ENCODE measurements at places on chromosomes 2 and 18.

- no peak for DNase-seq
Measured at GRCh38 chr2:48715042-48715899, 40.3 kb downstream of the LHCGR start.

DNA sequence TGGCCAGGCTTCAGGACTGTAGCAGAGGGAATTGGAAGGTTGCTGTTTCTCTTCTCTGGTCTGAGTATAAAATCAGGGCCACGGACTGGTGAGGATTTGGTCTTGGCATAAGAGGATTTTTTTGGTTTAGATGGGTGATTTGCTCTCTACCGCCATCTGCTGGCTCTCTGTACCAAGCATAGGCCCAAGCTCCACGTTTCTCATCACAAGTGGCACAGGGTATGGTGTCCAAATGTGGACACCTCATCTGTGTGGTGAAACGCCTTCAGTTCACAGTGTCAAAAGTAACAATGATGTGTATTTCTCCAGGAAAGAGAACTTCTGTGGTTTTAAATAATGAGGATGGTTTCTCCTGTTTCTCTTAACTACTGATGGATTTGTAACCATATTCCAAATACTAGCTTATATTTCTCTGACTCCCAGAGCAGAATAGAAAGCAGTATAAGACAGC is 115.1 kb downstream of the EML6 start:
- DNase-seq, result peak; percentile 60

DNA sequence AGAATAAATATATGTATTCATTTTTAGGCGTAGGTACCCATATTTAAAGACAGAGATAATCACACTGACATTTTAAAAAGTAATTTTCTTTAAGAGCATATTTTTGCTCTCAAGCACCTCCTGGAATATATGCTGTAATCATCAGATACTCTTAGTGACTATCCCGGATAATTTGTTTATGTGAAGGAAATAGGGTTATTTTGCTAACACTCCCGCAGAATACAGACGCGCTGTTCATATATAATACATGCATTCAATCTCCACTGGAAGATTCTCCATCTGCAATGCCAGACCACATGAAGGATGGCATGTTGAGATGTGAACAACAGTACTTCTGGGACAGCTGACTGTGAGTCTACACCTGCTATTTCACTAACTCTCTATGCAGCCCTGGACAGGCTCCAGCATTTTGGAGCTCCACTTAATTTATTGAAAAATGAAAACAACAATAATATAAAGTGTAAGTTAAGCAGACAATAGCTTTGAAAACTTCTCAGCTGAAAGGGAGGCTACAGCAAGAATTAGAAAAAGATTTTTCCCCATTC is 430.6 kb downstream of the TMX3 start:
- no peak for DNase-seq

DNA sequence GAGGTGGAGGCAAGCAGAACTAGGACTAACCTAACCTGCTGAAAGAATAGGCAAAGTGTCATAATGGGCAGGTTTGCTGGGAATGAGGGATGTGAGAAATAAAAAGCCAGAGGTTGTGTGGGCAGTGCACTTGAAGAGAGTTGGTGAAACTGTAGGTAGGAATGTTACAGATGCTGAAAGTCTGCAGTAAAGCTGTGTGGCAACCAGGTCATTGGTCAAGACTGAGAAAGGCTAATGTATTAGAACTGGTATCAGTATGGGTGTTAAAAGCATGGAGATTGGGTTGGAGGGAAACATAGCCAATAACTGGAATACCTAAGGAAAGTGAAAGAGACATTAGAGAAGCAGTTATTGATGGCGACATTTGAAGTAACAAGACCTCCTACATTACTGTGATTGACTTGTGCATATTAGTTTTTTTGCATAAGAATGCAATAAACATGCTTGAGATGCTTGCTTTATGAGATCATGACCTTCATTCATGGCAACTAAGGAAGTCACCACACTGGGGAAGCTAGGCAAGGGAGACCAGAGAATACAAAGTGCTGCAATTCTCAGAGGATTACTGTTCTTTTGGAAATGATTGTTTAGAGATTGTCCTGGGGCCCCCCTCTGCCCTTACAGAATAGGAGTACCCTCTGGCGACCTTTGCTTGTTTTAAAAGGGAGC is 11.8 kb downstream of the GULP1 start:
- peak; percentile 34 for DNase-seq

GRCh38 chr2:123853161-123853560 is 171.9 kb upstream of the CNTNAP5 start:
- no peak for DNase-seq

DNA sequence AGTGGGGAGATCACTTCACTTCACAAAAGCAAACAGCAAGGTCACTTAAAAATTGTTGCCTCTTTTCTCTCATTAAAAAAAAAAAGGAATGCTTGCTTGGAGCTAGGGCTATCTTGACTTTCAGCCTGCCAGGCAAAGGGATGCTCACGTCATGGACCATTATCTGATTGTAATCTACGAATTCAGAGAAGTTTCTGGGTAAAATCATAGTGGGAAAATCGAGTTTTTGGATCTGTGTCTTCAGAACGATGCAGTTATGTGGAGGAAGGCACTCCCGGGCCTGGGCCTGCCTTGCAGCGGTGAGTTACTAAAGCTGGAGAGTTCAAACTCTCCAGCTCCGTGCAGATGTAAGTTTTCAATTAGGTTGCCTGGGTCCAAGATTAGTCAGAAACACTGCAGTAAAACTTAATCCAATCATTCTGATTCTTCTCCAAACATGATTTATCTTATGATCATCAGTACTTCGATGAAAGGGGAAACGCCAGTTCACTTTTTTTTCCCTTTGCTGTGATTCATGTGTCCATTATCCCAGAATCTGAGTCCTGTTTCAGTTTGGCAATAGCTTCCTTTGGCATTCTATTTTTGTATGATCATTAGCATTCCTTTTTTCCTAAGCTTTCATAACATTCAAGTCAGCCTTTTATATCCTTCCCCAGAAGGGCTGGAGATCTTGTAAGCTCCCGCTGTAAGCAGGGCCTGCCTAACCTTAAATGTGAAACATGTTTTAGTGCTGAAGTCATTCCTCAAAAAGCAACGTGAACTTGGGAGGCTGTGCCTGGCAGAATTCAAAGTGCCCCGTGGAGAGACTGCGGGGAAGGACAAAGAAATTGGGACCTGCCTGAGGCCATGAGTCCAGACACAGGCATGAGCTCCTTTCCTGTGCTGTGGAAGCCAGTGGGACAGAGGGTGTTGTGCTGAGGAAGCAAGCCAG is 119.3 kb upstream of the TWIST2 start:
- DNase-seq, result peak; percentile 98

GRCh38 chr2:1492711-1493430 is 79.6 kb downstream of the TPO start:
- no peak for DNase-seq

- DNase-seq, result no peak
Measured at GRCh38 chr18:7325126-7325430, 94.2 kb downstream of the LRRC30 start.

DNA sequence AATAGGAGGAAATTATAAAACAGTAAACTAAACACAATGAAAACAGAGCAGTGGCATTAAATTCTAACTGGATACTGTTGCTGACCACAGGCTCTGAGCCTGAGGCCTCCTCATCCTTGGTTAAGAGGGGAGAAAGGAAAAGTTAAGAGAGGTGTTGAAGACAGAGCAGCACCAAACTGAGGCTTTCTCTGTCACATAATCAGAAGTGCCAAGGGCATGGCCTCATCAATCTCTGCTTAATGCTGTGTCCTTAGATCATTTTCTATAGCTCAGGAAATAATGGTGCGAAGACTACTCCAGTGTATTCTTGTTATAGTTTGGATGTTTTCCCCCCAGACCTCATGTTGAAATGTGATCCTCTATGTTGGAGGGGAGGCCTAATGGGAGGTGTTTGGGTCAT is 160.9 kb upstream of the SLC1A4 start:
- DNase-seq, result no peak

DNA sequence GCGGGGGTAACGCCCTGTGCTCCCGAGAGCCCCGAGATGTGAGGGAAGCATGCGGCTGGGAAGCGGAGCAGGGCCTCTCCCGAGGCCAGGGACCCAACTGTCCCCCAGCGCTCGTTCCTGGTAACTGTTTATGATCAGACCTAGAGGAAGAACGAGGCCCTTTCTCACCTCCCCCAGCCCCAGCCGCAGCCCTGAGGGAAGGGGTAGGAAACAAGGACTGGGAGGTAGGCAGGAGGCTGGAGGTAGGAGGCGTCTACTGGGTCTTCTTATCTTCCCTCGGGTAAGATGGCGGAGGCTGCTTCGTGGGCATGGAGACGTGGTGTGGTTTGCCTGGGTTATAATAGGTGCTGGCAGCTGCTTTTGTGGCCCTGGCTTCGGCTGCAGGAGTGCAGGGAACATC is 335.8 kb downstream of the ZNF521 start:
- DNase-seq, result no peak

- peak; percentile 85 for DNase-seq
Measured at GRCh38 chr2:238947920-238948710, 100.2 kb downstream of the TWIST2 start.

DNA sequence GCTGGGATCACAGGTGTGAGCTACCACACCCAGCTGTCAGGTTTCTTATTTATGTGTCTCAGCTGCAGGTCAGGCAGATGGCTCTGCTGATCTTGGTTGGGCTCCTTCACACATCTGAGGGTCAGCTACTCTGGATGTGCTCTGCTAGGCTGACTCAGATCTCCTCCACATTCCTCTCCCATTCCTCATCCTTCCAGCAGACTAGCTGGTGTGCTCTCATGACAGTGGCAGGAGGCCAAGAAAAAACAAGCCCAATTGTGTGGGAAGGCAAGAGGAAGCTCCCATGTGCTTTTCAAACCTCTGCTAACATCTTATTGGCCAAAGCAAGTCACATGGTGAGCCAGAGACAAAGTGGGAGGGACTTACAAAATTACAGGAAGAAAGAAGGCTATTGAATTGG is 11.7 kb upstream of the MSH6 start:
- DNase-seq, result peak; percentile 62

GRCh38 chr2:180609626-180610340 is 370.6 kb upstream of the UBE2E3 start:
- DNase-seq, result no peak

DNA sequence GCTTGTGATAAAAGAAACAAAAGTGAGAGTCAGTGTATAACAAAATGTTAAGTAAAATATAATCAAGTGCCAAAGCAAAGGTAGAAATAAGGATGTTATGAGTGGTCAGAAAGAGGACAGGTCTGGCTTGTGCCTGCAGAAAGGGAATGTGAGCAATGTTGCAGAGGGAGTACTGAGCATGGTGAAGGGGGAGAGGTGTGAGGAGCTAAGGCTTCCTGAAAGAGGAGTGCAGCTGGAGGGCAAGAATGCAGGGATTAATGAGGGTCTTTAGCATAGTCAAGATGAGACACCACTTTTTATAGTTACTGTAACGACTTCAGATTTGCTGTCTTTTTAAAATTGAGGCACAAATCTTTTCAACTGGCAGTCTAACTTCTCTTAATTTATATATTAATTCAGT is 22.0 kb upstream of the FIGN start:
- DNase-seq, result no peak

DNA sequence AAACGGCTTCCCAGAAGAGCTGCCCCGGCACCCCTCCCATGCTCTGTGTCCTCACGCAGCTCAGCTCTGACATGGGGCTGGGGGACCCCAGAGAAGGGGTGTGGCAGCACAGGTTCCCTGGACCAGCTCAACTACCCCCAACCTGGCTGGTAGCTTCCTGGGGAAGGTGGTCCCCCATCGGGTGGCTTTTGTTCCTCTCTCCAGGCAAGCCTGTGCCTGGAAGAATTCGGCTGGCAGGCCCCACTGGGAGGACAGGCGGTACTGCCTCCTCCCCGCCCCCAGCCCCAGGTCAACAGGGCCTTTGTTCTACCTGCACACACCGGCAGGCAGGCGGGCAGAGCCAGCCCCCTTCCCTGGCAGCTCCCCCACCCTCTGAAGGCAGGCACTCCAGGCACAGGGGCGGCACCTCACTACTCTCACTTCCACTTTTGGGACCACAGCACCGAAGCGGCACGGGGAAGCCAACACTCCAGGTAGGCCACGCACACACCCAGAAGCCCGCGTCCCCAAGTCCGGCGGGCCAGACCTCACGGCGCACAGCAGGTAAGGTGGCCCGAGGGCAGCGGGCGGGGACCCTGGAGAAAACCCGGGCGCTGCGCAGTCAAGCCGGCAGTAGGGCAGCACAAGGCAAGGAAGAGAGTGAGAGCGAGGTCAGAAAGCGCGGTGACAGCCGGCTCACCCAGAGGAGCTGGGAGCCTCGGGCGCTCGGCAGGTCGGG is 1.3 kb downstream of the HS6ST1 start:
- no peak for DNase-seq

DNA sequence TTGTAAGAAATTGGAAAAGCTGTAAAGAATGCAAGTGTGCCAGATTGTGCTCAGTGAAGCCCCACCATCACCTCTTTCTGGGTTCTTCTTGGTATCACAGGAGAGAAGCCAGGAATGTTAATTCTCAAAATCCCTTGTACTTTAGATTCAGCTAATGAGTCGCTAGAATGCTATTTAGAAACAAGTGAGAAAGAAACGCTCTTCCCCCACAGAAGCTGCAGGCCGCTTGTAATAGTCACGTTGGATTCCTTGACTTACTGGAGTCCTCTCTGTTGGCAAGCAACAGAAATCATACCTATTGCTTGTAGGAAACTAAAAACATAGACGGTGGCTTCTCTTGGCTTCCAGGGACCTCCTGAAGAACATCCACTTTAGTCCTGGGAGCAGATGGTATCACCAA is 375.6 kb upstream of the LRATD1 start:
- DNase-seq, result peak; percentile 20

- DNase-seq, result peak; percentile 43
Measured at GRCh38 chr2:200812122-200813022, 662 bp downstream of the BZW1 start.

DNA sequence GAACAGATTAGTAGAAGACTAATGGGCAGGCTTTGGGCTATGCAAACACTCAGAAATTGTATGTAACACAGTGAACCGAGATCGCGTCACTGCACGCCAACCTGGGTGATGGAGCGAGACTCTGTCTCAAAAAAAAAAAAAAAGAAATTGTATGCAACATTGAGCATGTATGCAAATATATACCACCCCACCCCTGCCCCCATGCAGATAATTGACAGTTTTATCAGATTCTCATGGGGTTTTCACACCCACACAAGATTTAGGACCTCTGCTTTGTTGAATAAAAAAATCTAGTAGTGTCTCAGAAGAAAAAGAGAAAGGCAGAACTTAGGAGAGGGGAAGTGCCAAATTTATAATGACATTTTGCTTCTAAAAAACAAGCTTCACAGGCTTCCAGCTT is 131.6 kb upstream of the FN1 start:
- DNase-seq, result no peak

- DNase-seq, result no peak
Measured at GRCh38 chr18:34467058-34467457, 242.3 kb upstream of the NOL4 start.

DNA sequence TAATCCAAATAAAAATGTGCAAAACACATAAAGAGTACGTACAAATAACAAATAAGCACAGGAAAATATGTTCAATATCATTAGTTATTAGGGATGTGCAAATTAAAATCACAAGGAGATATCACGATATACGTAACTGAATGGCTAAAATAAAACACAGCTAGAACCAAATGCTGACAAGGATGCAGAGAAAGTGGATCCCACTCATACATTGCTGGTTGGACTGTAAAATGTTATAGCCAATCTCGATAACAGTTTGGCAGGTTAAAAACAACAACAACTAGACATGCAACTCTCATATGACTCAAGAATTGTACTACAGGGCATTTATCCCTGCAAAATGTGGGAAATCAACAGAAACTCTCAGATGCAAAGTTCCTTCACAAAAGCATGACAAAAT is 553.9 kb downstream of the ADCYAP1 start:
- no peak for DNase-seq

Data from GM04504 (cell line).